ENCODE measurements at places on chromosomes 1 and 21.

DNA sequence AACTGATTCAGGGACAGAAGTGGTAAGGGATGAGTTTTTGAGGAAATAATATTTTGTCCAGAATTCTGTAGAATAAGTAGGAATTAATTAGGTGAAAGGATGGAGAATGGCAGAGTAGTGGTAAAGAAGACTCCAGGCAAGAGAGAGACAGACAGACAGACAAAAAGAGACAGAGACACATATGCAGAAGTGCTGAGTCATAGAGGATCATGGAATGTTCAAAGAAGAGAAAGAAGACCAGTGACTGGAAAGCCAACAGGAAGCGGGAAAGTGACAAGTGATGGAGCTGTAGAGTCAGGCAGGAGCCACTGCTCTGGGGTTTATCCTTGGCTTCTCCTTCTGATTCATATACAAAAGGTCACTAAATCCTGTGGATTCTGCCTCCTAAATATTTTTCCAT, 85.9 kb downstream of the UROD start:
- no peak for DNase-seq

DNA sequence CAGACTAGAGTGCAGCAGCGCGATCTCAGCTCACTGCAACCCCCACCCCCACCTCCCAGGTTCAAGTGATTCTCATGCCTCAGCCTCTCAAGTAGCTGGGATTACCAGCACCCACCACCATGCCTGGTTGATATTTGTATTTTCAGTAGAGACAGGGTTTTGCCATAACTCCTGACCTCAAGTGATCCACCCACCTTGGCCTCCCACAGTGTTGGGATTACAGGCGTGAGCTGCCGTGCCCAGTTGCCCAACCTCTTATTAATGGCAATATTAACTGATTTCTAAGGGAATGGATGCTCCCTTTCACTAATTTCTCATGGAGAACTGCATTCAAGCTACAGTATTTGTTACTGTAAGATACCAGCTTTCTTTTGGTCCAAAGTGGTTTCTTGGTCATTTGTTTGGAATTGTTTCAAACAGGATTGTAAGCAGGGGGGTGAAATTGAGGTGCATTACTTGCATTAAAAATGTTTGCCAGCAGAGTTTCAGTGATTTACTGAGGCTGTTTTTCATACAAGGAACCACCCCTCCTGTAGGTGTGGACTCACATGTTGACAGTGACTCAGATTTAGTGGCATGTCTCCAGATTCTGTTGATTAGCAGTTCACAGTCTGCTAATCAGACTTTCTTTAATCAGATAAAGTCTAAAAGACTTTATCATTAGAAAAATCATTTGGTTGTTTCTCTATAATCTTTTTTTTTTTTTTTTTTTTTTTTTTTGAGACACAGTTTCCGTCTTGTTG, 3.9 kb upstream of the TGFBR3 start:
- peak; percentile 34 for DNase-seq

GRCh38 chr21:33025489-33026442, at the start of gene OLIG2:
Gene OLIG2, plus strand, starts transcription at chr21:33025935. Its CDS starts 928 bp downstream, at chr21:33026863.
- no peak for DNase-seq

GRCh38 chr1:67439277-67440029, 9.3 kb upstream of the SERBP1 start:
- no peak for DNase-seq

DNA sequence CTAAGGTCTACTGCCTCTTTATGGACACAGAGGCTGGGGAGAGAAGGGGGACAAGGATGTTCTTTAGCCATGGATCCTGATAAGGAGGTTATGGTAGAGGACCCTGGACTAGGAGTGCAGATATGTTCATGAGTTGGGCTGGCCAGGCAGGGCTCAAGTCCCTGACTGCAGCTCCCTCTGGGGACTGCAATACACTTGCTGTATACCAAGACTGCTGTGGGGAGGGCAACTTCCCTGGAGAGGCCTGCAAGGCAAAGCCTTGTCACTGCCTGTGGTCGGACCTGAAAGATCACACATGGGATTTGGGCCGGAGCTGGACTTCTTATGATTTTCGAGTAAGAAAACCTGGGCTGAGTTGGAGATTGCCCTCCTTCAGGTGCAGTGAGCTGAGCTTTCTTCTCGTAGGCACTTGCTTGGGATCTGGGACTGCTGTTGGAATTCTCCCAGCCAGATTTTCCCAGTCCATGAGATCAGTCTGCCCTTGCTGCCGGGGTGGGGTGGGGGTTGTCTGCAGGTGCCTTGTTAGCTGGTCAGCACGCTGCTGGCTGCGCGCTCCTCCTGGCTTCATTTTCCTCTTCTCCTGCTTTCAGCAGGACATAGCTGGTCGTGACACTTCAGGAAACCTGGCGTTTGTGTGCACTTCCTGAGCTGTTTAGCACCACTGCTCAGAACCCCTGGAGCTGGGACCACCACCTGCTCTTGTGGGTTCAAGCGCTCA, 49.0 kb upstream of the KCNJ6 start:
- no peak for DNase-seq

DNA sequence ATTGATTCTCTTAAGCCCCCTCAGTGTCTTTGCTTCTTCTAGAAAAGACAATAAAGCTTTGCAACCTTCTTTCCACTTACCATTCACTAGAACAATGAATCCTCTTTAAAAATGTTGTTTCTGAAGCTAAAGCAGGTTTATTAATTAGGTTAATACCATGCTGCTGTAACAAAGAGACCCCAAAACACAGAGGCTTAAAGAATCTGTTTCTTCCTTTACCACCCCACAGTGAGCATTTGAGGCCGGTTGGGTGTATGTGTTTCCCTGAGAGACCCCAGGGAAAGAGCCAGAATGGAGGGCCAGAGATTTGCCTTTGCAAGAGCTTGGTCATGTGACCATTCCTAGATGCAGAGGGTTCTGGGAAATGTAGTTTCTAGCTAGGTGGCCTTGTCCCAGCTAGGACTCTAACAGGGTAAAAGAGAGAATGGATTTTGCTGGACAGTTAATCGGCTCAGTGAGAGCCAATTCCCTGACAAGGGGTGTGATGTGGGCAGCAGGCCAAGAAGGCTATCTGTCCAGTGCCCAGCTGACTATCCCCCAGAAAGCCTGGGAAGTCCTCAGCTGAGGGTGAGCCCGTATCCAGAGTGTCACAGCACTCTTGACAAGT, 191.8 kb upstream of the TMEM51 start:
- peak; percentile 35 for DNase-seq

DNA sequence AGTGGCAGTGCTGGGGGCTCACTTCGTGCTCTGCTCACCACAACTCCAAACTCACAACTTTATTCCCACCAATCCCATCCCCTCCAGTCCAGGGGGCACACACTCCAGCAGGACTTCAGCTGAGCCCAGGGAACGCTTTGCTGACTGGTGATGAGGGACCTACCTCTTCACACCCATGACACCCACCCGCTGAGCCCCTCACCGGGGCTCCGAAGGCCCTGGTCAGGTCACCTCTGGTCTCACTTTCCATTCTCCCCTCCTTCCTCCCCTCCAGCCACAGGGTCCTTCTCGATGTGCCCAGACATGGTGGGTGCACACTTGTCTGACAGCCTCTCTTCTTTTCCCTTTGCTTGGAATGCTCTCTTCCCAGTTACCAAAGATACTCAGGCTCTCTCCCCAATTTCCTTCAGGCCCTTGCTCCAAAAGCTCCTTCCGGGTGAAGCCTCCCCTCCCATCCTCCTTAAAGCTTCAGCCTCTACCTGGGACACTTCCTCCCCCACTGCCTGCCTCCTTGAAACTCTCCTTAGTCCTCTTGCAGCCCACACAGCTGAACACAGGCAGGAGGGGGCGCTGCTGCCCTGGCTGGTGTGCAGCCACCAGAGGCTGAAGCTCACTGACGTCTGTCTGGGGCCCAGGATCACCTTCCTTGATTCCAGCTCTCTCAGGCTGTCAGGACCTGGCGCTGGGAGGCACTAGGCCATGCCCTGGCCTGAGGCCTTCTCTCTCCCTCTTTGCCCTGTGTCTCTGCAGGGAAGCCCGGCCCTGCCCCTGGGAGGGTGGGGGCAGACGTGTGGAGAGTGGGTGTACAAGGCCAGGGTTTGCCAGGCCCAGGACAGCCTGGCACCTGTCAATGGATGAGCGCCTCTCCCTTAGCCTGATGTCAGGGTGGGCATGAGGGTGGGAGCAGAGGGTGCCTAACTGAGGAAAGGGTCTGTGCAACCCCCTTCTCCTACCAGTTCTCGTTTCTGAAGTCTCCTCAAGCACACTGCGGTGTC, 1.6 kb downstream of the KCNE1 start:
- peak; percentile 76 for DNase-seq

- no peak for DNase-seq
Measured at GRCh38 chr1:116870300-116870699, 39.4 kb upstream of the PTGFRN start.

- no peak for DNase-seq
Measured at GRCh38 chr21:41914358-41914757, 35.2 kb upstream of the PRDM15 start.

- DNase-seq, result no peak
Measured at GRCh38 chr1:202153284-202153683, 7.1 kb downstream of the PTPN7 start.

GRCh38 chr1:155177918-155178281, 4.3 kb downstream of the TRIM46 start:
- DNase-seq, result peak; percentile 0

GRCh38 chr1:26689504-26689903, 6.3 kb upstream of the ARID1A start:
- no peak for DNase-seq

GRCh38 chr1:148307583-148308185, 155.6 kb upstream of the NBPF11 start:
- peak; percentile 19 for DNase-seq

DNA sequence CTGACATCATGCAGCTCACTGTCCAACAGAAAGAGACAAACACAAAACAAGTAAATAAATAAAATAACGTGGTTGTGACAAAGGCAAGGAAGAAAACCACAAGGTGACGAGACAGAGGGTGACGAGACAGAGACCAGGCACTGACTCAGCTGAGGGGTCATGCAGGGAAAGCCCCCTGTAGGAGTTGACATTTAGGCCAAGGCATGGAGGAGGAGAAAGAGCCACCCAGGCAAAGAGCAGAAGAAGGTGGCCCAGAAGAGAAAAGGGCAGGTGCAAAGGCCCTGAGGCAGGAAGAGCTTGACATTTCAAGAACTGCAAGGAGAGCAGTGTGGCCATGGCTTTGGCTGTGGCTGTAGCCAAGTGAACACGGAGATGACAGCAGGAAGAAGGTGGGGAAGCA, 65.1 kb upstream of the ID3 start:
- DNase-seq, result no peak

DNA sequence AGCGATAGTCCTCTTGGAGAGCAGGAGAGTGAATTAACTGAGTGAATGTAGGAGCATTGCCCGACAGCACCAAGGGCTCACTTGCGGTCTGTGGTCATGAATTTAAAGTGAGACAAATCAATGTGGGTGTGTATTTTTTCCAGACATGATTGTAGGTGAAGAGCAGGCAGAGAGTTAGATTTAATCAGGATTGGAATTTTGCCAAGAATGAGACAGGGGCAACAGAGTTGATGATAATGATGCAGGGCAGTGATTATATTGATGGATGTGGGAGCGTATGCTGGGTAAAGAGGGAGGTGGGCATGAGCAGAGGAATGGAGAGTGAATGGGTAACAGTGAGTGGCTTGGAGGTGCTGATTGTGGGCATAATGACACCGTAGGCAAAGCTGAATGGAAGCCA, 20.0 kb upstream of the SYT6 start:
- no peak for DNase-seq

- peak; percentile 64 for DNase-seq
Measured at GRCh38 chr1:192159781-192160180, 1.5 kb downstream of the RGS18 start.

GRCh38 chr1:27060891-27061290, 48.2 kb upstream of the TENT5B start:
- DNase-seq, result no peak

GRCh38 chr1:232904566-232904965, 45.8 kb upstream of the NTPCR start:
- DNase-seq, result peak; percentile 64

DNA sequence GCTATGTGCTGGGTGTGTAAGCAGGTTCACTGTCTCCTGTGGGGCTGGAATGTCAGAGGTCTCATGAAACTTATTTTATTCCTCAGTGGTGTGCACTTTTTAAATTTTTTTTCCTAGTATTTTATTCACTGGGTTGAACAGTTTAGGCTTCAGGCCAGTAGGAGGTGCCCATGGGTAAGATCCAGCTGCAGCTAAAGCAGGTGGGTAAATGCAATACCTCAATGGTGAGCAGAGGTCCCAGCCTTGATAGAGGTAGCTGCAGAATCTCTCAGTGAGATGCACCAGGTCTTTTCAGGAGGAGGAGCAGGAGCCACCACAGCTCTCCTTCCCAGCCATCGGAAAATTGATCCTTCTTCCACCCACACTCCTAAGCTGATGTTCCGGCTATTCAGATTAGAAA, 12.6 kb upstream of the OR6N2 start:
- peak; percentile 50 for DNase-seq

DNA sequence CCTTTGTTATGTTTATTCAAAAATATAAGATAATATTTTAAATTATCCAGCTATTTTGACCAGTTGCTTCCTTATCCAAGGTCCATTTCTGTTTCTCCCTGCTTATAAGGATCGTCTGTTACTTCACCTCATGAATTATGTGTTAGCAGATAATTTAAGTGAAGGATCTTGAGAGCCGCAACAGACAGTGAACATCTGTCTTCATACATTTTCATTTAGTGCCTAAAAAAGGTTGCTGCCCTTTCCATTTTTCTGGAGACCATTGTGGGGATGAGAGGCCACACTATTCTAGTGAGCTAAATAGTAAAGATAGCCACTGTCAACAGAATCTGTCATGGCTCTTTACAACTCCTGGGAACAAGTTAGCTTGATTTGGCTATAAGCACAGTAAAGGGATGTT, 154.0 kb downstream of the CLEC20A start:
- no peak for DNase-seq

DNA sequence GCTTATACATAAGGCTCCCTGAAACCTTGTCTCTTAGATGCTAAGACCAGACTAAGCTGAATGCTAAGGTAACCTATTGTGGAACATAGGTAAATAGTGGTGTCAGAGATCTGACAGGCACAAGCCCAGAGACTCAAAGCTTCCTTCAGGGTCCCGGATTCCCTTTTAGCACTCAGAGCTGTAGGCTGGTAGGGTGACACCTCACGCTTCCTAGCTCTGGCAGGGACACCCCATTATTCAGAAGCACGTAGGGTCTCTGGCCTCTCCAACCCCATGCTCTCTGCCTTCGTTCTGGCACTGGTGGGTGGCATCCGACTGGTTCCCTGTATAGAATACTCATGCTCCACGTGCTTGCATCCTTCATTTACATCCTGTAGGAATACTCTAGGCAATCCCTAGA, 68.4 kb downstream of the CD34 start:
- no peak for DNase-seq

DNA sequence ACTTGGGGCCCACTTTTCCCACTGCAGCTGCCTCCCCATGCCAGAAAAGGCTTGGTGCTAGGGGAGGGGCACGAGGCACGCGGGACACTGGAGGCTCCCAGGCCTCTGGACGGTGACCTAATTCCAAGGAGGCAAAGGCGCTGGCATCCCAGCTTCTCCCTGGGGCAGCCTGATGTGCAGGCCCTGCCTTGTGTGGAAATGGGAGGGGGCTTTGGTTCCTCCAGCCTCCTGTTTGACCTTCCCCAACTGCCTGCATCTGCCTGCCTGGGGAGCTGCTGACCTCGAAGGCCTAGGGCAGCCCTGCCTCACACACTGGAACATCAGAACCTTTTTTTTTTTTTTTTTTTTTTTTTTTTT, 39.9 kb downstream of the KIAA1614 start:
- DNase-seq, result no peak
